NCI-H446 treated with DMSO at 0.1 percent for 48 hours (cell line): ENCODE measurements at places on chromosomes 6 and 20.
A peak's percentile ranks its signal among the peaks of the same experiment; 100 is the strongest.

DNA sequence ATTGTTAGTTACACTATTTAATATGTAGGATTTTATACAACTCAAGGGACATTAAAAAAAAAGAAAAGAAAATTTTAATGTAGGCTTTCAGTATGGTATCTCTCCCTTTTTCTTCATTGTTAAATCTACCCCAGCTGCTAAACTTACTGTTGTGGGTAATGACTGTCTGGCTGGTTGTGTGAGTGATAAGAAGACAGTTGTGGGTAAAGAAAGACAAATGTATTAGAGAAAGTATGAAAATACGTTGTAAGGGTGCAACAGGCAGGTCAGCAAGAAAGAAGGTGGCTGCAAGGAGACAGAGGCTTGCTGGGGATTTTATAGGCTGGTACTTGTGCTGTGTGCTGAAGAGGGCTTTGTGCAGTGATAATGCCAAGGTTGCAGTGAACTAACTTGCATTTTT, 91.4 kb upstream of the FOXO3 start:
- no peak for DNase-seq

DNA sequence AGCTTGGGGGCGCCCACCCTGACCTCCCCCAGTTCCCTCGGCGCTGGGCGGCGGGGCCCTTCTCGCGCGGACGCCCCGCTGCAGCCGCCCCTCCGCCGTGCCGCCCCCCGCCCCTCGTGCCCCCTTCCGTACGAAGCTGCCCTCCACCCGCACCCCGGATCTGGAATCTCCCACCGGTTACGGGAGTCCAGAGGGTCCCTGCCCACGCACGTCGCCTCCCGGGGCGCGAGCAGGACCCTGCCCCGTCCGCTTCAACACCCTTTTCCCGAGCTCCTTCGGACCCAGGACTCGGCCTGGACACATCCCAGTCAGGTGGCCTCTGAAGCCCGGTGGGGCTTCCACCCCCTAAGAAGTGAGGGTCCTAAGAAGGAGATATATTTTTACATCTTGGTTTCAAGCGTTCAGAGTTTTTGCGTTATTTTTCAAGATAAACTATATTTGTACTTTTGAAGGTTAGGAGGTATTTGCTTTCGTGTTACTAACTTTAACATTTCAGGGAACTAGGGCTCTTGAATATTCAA, 506 bp downstream of the ARFGAP1 start:
- DNase-seq = no peak

- DNase-seq = no peak
Measured at GRCh38 chr6:136723780-136724179, 68.5 kb downstream of the MAP3K5 start.

- no peak for DNase-seq
Measured at GRCh38 chr6:106381881-106382280, 21.4 kb downstream of the CRYBG1 start.

DNA sequence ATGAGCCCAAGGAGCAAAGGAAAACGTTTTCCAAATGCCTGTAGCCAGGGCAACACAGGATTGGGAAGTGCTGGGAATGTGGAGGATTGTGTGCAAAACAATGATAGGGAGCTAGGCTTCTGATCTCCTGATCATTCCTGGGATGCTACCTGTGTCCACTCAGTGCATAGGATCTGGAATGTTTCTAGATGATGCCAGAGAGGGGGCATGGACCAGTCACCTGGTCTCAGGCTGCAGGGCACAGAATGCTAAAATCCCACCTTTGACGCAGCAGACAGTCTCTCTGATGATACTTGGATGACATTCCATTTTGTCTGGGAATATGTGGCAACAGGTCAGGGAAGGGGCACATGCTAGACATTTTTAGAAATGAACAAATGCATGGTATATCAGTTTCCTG, 128.9 kb downstream of the CLIC5 start:
- DNase-seq = no peak

GRCh38 chr6:128241216-128241615, 279.2 kb downstream of the PTPRK start:
- no peak for DNase-seq

- DNase-seq = no peak
Measured at GRCh38 chr6:110357298-110357663, 868 bp downstream of the METTL24 start.

DNA sequence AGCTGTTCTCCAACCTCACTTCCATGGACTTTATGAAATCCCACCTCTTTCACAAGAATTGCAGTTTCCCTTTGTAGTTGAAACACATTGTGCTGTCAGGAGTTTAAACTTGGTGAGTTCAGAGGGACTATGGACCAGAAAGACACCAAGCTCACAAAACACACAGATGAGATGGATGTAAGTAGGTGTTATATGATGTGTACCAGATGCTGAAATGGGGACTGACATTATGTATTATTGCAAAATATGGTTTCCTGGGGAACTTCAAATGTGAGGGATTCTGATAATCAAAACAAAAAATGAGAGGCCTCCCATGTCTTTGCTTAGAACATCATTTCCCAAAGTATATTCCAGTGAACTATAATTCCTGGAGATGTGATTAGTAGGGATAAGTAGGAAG, 401.1 kb upstream of the ARID1B start:
- DNase-seq = no peak

- DNase-seq = no peak
Measured at GRCh38 chr6:135012764-135013163, 41.9 kb downstream of the HBS1L start.

GRCh38 chr20:15682690-15683089, 890.6 kb downstream of the KIF16B start:
- DNase-seq = peak; percentile 17

DNA sequence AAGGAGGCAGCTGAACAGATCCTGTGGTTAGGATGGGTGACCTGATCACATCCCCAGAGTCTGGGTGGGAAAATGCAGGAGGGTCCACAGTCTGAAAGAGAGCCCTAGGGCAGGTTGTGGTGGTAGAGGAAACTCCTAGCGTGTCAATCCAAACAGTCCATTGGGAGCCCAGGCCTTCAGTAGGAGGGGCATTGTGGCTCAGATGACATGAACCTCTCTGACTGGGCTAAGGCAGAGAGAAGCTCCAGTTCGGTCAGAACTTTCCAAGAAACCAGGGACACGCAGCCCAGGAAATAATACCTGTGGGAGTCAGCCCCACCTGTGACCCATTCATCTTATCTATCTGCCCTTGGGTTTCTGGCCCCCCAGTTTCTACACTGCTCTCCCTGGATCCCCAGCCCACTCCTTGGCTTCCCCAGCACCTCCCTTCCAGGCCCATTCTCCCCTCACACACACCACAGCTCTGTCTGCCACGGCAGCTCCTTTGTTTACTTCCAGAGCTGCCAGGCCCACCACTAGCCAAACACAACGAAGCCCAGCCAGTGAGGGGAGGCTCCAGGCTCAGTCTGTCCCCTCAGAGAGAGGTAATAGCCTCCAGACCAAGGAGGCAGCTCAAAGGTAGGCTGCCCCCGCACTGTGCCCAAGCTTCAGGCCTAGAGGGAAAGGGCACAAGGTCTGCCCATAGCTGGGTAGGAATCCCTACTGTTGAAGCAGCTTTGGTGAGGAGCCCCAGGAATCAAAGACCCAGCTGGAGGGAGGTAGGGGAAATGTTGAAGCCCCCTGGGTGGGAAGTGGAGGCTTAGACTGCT, 6.2 kb downstream of the GDF5 start:
- no peak for DNase-seq

DNA sequence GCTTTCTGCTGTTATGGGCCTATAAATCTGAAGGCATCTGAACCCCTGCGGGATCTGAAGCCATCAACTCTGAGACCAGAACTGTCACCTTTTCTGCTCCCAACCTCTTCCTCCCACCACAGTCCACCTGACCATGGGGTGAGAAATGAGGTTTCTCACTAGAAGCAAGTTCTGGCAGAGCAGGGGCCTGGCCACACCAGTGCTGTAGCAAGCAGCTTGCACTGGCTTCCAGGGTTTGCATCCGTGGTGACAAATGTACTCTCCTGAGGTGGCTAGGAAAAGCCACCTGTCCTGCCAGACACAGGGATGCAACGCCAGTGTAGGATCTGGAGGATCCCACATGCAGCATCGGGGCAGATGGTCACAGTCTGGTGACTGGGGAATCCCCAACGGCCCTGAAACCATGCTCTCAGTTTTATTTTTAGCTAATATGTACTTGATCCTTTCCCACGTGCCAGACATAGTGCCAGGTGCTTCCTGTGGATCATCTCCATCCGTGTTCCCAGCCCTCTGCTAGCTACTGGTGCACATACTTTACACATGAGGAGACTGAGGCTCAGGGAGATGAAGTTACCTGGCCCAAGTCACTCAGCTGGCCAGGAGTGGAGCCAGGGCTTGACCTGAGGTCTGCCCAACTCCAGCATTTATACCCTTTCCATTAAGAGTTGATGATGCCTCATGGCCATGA, 122.1 kb upstream of the SPACA1 start:
- DNase-seq = no peak

DNA sequence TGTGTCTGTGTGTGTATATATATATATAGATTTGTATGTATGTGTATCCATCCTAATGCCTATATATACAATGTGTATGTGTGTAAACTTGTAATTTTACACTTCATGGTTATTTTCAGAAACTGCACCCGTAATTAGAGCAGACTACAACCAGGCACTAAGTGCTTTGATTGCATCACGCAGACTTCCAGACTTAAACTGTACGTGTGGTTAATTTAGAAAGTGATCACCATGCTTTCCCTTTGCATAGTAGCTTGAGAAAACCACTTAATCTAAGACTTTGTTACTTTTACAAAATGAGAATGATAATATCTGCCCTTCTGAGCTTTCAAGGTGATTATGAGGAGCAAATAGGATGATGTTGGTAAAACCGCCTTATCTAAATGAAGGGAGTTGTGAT, 50.1 kb upstream of the E2F3 start:
- DNase-seq = no peak

DNA sequence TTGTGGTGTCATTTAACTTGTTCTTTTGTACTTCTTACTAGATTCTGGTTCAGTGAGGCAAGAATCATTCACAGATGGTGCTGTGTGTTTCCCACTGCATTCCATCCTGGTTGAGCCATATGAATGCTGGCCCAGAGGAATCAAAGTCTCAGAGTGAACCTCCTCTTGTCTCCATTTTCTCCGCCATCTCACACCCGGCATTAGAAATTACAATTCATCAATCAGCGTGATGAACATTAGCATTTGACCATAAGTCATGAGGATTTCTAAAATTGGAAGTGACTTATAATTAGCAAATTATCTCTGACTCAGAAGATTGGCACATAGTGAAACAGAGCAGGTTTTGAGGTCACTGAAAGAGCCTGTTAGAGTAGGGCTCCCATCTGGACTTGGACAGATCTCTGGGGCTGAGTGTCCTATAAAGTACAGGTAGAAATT, 25.2 kb downstream of the TNFAIP3 start:
- no peak for DNase-seq

DNA sequence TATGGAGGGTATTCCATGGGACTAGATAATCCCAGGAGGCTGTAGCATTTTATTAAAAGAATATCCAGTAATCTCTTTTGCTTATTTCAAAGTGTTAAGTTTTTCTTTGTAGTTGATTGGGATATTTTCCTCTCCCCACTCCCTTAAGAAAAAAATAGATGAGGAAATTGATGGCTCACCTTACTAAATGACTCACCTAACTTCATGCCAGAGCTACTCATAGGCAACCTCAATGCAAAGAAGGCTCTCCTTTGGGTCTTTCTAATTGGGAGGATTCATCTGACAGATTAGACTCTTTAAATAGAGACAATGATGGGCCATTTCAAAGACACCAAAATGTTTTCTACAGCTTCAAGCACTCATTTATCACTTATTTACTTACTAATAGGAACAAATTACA, 528.5 kb upstream of the BTBD3 start:
- no peak for DNase-seq

GRCh38 chr20:32920066-32920465, 61.3 kb downstream of the EFCAB8 start:
- no peak for DNase-seq

DNA sequence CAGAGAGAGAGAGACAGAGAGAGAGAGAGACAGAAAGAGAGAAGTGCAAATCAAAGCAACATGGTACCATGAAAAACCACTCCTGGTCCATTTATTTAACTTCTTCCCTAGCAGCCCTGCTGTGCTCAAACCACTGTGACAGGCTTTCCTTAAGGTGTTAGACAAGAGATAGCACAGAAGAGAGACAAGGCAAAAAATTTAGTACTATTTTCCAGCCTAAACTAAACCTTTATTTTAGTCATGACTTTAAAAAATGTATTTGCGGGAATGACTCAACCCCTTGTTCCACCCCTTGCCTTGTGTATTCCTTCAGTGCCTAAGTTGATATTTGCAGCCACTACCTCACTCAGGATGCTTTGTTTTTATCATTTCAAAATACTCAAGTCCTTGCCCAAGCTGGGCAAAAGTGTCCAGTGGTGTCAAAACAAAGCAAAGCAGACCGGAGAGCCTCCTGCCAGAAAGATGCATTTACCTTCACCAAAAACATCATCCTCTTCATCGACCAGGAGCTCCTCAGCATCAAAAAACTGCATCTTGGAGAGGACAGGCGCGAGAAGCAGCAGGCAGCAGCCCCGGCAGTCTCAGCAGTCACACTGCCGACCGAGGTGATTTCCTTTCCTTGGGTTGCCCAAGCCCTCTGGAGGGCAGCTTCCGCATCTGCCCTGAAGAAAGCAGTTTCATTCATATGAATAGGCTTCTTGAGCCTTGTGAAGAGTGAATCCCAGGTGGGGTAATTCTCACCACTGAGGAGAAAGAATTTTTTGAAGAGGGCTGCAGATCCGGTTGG, at the start of gene RIPOR2:
Gene RIPOR2, minus strand, starts transcription at position 595 of the 787 bp plus-strand sequence. Its CDS starts 62 bp downstream, at position 533.
- no peak for DNase-seq

DNA sequence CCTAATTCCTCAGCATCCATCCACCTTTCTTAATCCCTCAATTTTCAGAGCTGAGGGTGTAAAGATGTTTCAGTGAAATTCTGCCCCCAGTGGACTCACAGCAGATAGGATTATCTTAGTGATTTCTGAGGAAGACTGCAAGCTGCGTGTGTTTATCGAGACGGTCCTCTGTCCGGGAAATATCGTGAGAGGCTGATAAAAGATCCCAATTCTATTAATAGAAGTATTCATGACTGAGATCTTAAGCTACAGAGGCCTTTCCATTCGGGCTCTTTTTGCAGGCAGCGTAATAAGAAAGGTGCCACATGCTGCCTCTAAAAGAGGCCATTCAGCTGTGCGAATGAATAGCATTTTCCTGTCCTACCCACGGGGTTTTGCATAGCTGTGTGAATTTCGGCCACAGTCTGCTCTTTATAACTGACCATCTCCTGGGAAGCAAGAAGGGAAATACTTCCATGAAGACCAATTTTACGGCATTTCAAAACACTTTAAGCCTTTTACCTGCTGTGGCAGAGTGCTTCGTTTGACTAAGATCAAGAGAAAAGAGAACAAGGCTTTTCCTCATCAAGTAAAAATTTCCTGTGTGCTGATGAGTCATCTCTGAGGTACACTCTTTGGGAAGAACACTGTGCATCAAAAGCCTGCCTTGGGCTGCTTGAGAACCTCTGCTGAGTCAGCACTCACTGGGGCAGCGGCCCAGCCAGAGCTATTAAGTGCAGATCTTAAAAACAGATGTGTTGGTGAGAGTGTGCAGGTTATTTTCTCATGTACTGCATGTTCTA, 208.8 kb downstream of the ARHGAP18 start:
- peak; percentile 9 for DNase-seq
